NAMALWA (cell line): ENCODE measurements at places on chromosomes 13 and 19.

GRCh38 chr19:18966307-18966706 lies 25.3 kb upstream of the HOMER3 start:
- DNase-seq, result no peak

DNA sequence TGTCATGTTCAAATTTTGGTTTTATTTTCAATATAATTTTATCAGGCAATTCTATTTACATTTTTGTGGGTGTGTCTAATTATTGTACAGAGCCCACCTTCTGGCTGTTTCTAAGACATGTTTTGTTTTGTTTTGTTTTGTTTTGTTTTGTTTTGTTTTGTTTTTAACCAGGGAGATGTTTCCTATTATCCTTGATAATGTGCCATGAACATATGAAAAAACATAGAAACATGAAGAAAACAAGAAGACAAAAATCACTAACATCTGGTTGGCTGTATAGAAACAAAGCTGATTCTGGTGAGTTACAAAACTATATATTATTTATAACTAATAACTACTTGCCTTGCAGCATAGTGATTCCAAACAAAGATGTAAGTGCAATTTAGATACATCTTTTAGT lies 128.1 kb upstream of the TRPC4 start:
- no peak for DNase-seq

DNA sequence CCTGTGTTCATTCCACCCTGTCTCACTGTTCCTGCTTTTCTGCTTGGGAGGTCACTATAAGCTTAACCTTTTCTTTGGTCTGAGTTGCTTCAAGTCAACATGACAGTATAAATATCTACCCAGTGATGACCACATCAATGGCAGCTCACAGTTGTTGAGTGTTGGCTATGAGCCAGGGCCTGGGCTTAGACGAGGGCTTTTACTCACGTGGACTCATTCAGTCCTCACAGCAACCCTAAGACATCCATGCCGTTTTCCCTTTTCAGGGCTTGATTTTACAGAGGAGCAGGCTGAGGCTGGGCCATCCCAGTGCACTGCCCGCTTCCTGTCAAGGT lies 10.2 kb upstream of the CCDC97 start:
- no peak for DNase-seq

DNA sequence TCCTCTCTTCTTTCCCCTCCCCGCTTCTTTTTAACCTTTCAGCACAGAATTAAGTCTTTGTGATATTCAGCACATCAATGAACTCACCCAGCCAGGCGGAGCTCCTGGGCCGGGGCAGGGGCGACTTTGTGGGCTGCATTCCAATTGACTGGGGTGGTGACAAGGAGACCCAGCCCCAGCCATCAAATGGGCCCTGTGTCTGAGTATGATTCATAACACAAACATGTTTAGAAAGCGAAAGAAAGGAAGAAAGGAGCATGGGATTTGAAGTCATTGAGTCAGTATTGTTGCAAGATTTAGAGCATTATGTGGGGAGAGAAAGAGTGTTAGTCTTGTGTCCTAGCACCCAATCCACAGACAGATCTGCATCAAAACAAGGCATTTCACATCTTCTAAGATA lies 185.3 kb downstream of the LHFPL6 start:
- DNase-seq, result no peak

DNA sequence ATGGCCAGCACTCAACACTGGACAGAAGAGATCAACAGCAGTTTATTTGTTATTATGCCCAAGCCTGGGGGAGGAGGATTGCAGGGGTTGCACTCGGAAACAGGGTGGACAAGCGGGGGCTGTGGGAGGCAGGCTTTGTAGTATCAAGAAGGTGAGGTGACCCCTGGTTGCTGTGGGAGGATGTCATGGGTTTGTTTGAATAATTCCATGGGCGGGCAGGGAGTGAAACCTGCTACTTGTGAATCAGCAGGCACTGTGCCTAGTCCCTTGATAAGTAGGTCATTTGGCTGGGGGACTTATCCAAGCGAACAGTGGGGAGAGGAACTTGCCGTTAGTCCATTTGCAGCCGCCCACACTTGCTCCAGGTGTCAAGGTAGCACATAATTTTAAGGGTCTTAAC lies 84.4 kb upstream of the KCTD15 start:
- DNase-seq, result no peak

DNA sequence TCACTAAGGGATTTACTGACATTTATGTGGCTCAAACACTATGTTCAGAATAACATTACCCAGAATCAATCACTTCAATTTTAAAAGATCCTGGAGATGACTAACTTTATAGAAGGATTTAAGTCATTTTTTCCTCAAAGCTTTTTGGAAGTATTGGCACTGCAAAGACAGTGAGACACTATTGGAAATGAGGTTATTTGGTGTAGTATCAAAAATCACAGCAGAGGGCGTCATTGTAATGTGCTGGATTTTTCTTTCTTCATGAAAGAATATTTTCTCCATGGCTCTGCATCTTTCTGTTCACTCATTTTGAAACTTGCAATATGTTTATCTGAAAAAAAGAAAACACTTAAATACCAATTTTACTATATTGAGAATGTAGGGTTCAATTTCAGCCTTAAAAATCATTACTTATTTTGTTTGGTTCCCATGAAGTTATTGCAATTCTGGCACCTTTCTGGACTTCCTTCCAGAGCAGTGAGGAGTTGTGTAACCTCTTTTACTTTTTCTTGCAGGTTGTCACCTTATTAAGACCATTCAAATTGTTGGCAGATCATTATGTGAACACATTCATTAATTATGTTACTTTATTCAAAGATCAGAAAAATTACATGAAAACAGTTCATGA lies 3.7 kb upstream of the CSNK1A1L start:
- peak; percentile 53 for DNase-seq

GRCh38 chr19:7689165-7689564 lies 8.5 kb downstream of the TRAPPC5 start:
- DNase-seq, result no peak

GRCh38 chr13:99258210-99258860 lies at the start of gene GPR18:
Gene GPR18, minus strand, starts transcription at chr13:99258379. Its CDS starts 2,507 bp downstream, at chr13:99255872.
- peak; percentile 91 for DNase-seq

GRCh38 chr13:109333893-109334651 lies 452.3 kb downstream of the IRS2 start:
- DNase-seq, result no peak

DNA sequence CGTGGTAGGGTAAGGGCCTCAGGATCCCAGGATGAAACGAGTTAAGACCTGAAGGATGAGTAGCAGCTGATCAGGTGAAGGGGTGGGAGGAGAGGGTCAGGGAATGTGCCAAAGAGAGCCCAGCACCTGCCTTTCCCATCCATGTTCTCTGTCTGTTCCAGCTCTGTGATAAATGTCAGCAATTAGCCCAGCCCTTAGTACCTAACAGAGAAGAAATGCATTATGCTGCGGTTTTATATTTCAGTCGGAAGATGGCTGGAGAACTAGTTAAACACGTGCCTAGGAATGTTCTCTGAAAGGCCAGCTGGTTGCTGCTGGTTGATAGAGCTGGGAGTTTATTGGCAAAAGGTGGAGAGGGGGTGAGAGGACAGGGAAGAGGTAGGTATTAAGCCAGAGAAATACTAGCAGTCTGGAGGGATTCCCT lies 268.2 kb downstream of the SHISA2 start:
- no peak for DNase-seq

GRCh38 chr13:40348096-40348679 lies 318.3 kb downstream of the FOXO1 start:
- no peak for DNase-seq

DNA sequence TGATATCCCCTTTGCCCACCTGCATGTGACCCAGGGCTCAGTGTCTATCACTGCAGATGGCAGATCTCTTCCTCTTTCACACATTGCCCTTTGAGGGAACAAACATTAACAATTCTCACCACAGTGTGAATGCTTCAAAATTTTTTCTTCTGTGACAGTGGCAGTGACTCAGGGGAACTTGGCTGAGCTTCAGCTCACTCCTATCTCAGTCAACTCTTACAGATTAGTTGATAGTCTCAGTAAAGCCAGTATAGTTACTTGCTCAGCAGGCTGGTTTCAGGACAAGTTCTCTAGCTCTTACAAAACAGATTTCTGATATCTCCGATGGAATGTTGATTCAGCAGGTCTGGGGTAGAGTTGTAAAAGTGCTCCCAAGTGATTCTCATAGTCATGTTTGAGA lies 166.9 kb downstream of the DLEU7 start:
- peak; percentile 11 for DNase-seq

DNA sequence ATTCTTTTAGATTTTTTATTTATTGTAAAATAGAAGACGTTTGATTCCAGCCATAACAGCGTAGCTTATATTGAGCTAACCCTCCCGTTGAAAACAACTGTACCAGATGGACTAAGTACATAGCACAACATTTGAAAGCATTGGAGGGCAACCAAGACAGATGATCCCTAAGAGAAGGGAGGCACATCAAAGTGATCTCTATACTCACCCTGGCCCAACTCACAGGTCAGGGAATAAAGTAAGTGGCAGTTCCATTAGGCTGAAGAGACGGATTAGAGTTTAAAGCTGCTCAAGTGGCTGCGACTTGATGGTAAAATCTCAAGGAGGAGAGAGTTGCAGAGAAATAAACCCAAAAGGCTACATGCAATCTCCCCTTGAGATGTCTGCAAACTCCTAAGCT lies 65.1 kb upstream of the ITM2B start:
- no peak for DNase-seq

DNA sequence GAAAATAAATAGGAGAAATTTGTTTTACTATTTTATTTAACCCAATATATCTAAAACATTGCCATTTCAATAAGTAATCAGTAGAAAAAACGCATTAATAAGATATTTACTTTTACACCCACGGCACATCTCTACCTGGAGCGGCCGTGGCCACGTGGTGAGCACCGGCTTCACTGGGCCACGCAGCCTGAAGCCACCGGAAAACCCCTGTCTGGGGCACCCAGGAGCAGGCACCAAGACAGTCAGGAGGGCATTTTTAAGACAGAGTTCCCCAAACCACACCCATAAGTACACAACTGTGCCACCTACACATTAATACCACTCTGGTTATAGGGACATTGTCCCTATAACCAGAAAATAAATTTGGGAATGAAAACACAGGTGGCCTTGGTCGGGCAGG lies 80.9 kb downstream of the SPACA7 start:
- DNase-seq, result no peak

DNA sequence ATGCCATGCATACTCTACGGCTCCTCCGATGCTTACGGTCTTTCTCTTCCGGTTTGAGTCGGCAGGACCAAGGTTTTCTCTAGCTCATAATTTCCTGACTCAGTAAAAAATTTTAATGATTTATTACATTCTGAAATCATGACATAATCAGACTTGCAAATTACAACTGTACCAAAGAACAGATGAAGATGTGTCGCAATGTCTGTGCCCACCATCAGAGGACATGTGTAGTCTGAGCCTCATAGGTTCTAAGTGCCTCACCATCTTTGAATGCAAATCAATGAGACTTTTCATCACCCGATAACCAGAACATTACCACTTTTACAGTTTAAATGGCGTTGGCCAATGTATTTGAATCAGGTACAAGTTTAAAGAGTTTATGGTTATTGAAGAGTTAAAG lies 213.1 kb downstream of the NHLRC3 start:
- DNase-seq, result no peak

GRCh38 chr19:48424694-48425219 lies 21.0 kb upstream of the GRWD1 start:
- no peak for DNase-seq

DNA sequence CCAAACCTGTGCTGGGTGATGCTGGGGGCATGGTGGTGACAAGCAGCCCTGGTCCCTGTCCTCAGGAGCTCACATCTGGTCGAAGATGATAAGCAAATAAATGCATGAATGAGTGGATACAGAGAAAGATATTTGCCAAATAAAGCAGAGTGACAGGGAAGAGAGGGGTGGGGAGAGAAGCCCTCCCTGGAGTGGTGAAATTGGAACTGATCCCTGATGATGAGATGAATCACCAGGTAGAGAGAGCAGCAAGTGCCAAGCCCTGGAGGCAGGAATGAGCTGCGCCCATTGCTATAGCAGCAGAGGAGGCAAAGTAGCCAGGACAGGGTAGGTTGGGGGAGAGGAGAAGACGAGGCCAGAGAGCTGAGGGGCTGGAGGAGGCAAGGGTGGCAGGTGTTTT lies 13.7 kb downstream of the FXYD5 start:
- no peak for DNase-seq

DNA sequence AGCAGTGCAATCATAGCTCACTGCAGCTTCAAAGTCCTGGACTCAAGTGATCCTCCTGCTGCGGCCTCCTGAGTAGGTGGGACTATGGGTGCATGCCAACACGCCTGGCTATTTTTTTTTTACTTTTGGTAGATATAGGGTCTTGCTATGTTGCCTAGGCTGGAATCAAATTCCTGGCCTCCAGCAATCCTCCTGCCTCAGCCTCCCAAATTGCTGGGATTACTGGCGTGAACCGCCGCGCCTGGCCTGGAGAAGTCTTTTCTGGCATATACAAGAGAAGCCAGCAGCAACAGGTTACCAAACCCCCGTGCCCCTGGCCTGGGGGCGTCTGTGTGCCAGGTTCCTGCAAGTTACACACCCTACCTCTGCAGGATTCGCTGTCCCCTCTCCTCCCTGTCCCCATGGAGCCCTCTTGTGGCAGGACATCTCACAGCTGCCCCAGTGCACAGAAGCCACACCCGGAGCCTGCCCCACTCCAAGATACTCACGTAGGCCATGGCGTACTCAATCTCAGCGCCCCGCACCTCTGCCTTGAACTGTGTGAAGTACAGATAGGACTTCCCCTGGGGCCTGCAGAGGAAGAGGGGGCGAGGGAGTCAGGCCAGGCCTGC lies 9.9 kb downstream of the MYDGF start:
- DNase-seq, result peak; percentile 51

- DNase-seq, result no peak
These were observed 1.3 kb upstream of the IRF2BP1 start for GRCh38 chr19:45887200-45887710.

- DNase-seq, result no peak
These were observed 9.5 kb downstream of the PIAS4 start for GRCh38 chr19:4016903-4017638.

GRCh38 chr13:33164331-33164730 lies 121.2 kb downstream of the STARD13 start:
- DNase-seq, result no peak

- no peak for DNase-seq
These were observed 423.4 kb downstream of the ITGBL1 start for GRCh38 chr13:101875717-101876393.

- no peak for DNase-seq
These were observed 1077.3 kb upstream of the MIR17HG start for GRCh38 chr13:90270226-90270625.

- no peak for DNase-seq
These were observed 50.9 kb downstream of the SOX21 start for GRCh38 chr13:94661406-94661805.

DNA sequence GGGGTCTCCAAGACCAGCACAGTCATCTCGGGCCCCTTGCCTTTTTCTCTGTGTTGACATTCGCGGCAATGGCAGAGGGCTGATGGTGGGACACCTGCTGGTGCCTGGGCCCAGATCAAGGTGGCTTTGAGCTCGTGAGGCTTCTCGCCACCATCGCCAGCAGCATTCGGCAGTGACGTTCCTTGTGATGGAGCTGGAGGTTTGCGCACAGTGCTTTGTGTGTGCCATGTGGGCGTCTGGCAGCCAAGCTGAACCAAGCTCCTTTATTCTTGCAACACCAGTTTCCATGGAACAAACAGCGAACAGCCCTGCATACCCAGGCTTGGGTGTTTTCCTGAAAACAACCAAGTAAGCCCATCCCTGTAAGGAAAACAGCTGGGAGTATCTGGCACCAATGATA lies 9.1 kb upstream of the TMEM255B start:
- DNase-seq, result no peak
